ENCODE measurements at places on chromosomes 5 and 9. TPM values are rescaled to one million over a fixed set of nuclear protein-coding genes. Genes with fewer than 3 reads are reported as not detected.

The IFNB1 gene
- not detected for total RNA-seq

DNA sequence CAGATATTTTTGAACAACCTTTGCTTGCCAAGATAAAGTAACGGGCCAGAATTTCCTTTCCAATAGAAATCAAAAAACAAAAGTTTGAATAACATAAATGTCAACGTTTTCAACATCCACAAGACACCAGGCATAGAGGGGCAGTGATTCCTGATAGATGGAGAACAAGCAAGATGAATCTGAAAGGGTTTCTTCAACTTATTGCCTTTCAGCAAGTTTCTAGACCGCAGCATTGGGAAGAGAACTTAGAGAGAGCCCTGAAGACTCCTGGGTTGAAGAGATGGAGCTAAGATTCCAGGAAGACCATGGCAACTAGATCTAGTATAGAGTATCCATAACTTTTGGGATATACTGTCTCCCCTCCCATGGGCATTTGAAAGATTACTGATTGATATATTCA, 751.4 kb upstream of the CTNND2 start:
- no peak for DNase-seq
- H3K4me1 ChIP-seq = no peaks in the 10 kb centered on the region
- H3K27me3 ChIP-seq = no peaks in the 10 kb centered on the region
- H3K36me3 ChIP-seq = peaks cover 56% of the 10 kb centered on the region
- no peak overlapping the region for H3K27ac ChIP-seq

- no peak for DNase-seq
- H3K4me3 ChIP-seq = no peak overlapping the region
- no peaks in the 10 kb centered on the region for H3K27me3 ChIP-seq
- no peaks in the 10 kb centered on the region for H3K36me3 ChIP-seq
- no peaks in the 10 kb centered on the region for H3K4me1 ChIP-seq
Observed at GRCh38 chr5:2709976-2710689, 41.3 kb downstream of the IRX2 start.

DNA sequence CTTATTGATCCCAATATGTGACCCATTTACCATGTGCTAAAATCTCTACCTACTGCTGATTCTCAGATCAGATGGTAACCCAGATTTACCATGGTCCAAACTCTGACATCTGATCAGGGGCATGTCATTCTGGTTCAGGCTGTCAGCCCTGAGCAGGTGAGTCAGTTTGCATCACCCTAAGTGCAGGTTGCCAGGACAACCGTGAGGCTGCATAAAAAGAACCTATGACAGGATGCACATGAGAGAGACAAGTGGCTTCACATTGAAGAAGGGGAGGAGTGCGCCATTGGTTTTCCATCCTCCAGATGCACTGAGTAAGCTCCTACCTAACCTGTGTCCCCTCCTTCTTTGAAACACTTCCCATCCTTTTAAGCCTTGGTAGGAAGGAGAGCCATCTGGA, 801 bp upstream of the PRSS3 start:
- no peaks in the 10 kb centered on the region for H3K27me3 ChIP-seq
- DNase-seq = no peak
- no peak overlapping the region for H3K27ac ChIP-seq
- no peak overlapping the region for H3K4me3 ChIP-seq

DNA sequence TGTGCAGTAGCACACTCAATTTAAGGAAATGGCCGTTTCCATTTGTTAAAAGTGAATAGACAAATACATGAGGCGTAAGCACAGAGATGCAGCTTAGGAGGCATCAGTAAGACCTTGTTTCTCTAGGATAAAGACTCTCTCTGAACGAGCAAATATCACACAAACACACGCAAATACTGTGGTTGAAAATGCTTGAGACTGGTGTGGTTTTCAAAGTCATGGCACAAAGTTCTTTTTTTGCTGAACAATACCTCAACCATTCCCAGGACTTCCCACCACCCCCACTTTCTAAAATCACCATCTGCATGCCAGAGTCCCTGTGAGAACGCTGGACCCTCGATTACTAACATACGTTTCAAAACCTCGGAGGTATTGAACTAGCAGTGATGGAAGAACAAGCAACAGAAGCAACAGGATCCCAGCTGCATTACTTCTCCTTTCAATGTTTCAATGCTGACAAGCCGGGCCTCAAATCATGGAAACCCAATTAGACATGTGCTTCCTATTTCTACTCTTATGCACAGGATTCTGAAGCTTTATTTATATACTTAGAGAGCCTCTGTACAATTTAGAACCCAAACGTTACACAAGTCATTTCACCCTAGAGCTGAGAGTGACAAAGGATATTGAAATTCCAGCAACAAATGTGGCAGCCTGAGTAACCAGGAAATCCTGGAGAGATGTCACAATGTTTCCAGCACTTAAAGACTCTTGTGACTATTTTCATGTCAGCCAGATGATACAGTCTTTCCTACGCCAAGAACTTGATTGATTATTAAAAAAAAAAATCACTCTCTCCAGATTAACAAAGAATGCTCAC, 63.9 kb downstream of the CDC14B start:
- H3K4me3 ChIP-seq = no peak overlapping the region
- no peak overlapping the region for H3K27ac ChIP-seq
- no peaks in the 10 kb centered on the region for H3K27me3 ChIP-seq
- DNase-seq = no peak

DNA sequence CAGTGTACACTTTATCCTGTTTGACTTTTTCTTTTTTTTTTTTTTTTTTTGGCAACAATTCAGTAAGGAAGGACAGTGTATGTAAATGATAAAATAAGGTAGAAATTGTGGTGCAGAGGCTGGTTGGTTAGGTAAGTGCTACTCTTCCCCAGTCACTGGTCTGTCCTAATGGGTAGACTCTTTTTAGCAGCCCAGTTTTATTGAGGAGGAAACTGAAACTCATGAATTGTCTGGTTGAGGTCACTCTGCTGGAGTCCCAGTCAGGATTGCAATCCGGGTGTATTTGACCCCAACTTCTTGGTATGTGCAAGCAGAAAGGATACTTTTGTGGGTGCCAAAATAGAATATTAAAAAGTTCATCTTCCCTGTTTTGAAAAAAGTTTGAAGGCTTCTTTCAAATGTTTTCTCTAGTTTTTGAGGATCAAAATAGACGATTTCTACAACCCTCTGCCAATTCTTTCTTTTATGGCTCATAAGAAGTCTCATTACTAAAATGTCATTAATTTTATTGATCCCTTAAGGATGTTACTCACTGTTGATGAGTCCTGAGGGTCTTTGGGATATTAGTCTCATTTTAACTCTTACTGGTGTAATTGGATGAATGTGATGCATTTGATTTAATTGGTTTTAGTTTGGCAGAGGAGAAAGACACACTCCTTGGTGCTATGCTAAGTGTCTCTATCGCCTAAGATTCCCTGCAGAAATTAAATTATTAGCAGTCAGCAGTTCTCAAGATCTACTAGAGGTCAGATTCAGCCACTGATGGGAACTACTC, 171.9 kb downstream of the KDM4C start:
- H3K4me1 ChIP-seq = no peaks in the 10 kb centered on the region
- no peak for DNase-seq
- H3K4me3 ChIP-seq = no peak overlapping the region
- H3K36me3 ChIP-seq = no peaks in the 10 kb centered on the region
- no peaks in the 10 kb centered on the region for H3K27me3 ChIP-seq

The TBC1D2 gene
- total RNA-seq = 2.9 TPM

- DNase-seq = no peak
- no peak overlapping the region for H3K27ac ChIP-seq
- H3K36me3 ChIP-seq = peaks cover 5% of the 10 kb centered on the region
- H3K4me3 ChIP-seq = no peak overlapping the region
- H3K4me1 ChIP-seq = no peaks in the 10 kb centered on the region
- H3K27me3 ChIP-seq = no peaks in the 10 kb centered on the region
Observed at GRCh38 chr5:13648822-13649221, 295.7 kb downstream of the DNAH5 start.

DNA sequence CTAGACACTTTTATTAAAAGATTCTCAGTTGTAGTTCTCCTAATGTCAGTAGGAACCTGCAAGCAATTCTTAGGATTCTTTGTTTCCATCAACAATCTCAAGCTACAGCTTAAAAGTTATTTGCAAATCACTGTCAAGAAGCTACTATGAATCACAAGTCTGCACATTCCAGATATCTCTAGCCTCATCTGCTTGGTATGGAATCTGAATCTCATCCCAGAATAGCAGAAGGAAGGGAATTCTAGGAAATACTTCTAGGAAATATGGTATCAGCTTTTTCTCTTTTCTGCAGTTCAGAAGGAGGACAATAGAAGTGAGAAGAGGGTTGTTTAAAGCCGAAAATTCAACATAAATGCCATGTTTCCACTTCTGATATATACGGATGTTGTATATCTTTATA, 792.2 kb upstream of the CDH9 start:
- H3K27me3 ChIP-seq = no peaks in the 10 kb centered on the region
- H3K4me3 ChIP-seq = no peak overlapping the region
- no peaks in the 10 kb centered on the region for H3K36me3 ChIP-seq
- no peak overlapping the region for H3K27ac ChIP-seq

The AJM1 gene
- 1.8 TPM for total RNA-seq

The LRRC70 gene
- total RNA-seq = 0.55 TPM

The PHF24 gene
- 0.68 TPM for total RNA-seq

- no peak overlapping the region for H3K27ac ChIP-seq
- DNase-seq = no peak
- no peak overlapping the region for H3K4me3 ChIP-seq
- H3K36me3 ChIP-seq = no peaks in the 10 kb centered on the region
Observed at GRCh38 chr9:84823421-84824271, 154.1 kb downstream of the NTRK2 start.

The IL4 gene
- total RNA-seq = not detected
